Fibroblast of the aortic adventitia (primary cell): ENCODE measurements at places on chromosomes 13 and 19. TPM values are rescaled to one million over a fixed set of nuclear protein-coding genes. Genes with fewer than 3 reads are reported as not detected.

DNA sequence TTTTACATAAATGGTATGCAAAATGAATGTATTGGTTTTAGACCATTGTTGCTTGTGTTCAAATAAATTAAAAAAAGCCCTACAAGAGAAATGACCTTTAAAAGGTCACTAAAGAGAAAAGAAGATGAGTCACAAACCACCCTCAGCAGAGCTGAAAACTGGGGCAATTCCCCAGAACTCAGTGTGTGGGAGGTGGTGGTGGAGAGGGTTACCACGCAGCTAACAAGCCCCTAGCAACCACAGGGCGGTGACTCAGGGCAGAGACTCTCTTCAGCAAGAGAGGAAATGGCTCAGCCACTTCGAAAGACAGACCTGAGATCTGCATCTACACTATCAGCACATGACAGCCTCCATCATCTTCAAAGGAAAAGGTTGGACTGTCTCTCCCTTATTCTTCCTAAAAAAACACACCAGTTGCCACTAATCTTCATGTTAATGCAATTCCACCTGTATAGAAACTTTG lies 29.4 kb upstream of the NDFIP2 start:
- DNase-seq: peak; percentile 77

- peak; percentile 73 for DNase-seq
Observed at GRCh38 chr19:1232652-1233072, 5.1 kb downstream of the CBARP start.

GRCh38 chr13:24223341-24224231 lies 63.1 kb downstream of the SPATA13 start:
- no peak for DNase-seq

DNA sequence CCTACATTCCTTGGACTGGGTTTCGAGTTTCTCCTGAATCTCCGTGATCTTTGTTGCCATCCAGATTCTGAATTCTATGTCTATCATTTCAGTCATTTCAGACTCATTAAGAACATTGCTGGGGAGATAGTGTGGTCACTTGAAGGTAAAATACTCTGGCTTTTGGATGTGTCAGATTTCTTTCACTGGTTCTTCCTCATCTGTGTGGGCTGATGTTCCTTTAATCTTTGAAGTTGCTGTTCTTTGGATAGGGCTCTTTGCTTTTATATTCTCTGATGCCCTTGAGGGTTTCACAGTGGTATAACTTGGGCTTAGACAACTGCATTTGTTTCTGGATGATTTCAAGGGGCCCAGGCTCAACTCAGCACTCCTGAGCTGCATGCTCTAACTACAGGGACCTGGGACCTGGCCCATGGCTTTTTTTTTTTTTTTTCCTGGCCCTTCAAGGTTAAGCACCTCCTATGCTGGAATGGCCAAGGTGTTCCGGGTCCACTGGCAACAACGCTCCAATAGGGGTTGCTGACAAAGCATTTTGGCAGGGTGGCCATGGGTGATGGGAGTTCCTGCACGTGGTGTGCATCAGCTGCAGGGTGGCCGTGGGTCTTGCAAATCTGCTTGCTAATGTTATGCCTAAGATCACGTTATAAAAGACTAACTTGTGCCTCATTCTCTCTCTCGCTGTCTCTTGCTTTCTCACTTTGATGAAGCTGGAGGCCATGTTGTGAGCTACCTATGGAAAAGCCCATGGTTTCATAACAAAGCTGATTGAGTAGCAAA lies 5.9 kb upstream of the SIGLEC7 start:
- DNase-seq: no peak

GRCh38 chr13:94419304-94419924 lies 60.1 kb downstream of the DCT start:
- DNase-seq: peak; percentile 76

DNA sequence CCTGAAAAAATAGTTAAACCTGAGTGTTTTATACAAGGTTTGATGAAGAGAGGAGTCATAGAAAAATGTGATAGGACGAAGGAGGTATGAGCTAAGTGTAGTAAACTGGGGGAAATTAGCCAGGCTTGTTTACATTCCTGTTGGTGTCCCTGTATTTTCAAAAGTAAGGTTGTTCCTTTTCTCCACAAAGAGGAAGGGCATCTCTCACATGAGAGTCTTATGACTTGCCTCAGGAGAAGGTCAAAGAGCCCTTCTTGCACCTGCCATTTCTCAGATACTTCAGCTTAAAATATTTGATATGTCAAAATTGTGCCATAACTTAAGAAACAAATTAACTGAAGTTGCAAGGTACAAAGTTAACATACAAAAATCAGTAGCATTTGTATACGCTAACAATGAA lies 3.6 kb upstream of the N4BP2L2 start:
- no peak for DNase-seq

DNA sequence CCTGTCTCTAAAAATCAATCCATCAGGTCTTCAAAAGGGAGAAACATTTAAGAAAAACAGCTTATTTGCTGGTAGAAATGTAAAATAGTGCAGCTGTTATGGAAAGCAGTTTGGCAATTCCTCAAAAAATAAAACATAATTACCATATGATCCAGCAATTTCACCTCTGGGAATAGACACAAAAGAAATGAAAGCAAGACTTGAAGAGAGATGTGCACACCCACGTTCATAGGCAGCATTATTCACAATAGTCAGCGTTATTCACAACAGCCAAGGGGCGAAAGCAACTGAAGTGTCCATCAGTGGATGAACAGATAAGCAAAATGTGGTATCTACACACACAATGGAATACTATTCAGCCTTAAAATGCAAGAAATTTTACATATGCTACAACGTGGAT lies 45.1 kb upstream of the DOCK9 start:
- peak; percentile 42 for DNase-seq

- no peak for DNase-seq
Observed at GRCh38 chr19:43799502-43800142, 2.6 kb downstream of the LYPD5 start.

DNA sequence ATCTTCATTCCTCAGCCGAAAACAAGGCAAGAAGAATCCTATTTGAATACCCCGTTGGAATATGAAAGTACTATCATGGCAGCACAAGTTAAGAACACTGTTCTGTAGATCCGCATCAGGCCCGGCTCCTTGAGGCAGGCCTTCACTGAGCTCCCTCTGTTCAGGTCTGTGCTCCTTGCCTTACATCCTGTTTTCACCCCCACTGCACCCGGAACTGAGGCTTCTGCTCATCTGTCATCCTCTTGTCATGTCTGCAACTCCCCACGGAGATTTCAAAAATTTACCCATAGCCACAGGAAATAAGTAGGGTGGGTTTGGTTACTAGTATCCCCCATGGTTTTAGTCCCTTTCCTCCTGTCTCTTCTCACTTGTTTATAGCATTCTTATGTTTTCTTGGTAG lies 861.9 kb downstream of the GPC5 start:
- no peak for DNase-seq

- no peak for DNase-seq
Observed at GRCh38 chr13:113442354-113442984, 10.8 kb downstream of the ADPRHL1 start.

DNA sequence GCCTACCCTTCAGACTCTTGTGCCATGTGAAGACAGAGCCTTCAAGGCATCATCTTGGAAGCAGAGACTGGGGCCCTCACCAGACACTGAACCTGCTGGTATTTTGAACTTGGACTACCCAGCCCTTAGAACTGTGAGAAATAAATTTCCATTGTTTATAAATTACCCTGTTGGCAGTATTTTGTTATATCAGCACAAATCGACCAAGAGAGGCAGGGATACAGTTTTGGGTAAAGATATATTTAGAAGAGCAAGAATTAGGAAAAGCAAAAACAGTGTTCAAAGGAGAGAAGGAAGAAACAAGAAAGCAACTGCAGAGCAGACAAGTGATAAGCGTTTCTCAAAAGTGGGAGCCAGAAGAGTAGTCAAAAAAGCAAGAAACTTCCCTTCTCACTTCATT lies 600.8 kb downstream of the DCT start:
- no peak for DNase-seq

DNA sequence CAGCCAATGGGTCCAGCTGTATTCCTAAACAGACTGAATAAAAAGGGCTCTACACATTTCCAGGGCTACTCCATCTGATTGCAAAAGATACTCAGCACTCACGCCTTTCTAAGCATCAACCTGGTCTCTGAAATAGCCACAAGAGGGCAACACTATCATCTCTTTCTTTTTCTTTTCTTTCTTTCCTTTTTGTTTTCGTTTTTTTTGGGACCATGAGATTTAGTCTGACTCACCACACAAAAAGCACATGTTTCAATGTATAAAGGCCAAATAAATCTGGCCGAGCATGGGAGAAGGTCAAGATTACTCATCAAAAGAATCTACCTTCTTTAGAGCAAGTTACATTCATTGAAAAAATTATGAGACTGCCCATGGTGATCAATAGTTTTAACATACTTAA lies 805.6 kb upstream of the ARGLU1 start:
- peak; percentile 76 for DNase-seq

GRCh38 chr13:102729560-102730270 lies 34.9 kb upstream of the METTL21C start:
- DNase-seq: peak; percentile 87

- peak; percentile 37 for DNase-seq
Observed at GRCh38 chr13:109480011-109480955, 306.1 kb downstream of the IRS2 start.

GRCh38 chr19:37505958-37506386 lies 767 bp upstream of the ZNF793 start:
- no peak for DNase-seq

- peak; percentile 65 for DNase-seq
Observed at GRCh38 chr19:38900202-38900629, 447 bp downstream of the NFKBIB start.

DNA sequence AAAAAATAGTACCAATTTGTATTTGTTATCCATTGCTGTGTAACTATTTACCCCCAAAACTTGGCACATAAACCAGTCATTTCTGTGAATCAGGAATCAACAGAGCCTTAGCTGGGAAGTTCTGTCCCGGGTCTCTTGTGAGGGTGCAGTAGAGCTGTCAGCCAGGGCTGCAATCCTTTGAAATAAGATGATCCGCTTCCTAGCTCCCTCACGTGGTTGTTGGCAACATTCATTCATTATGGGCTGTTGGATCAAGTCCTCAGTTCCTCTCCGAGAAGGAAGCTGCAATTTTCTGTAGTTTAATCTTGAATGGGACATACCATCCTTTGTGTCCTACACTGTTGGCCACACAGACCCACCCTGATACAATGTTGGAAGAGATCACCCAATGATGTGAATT lies 277.2 kb downstream of the SUCLA2 start:
- no peak for DNase-seq

DNA sequence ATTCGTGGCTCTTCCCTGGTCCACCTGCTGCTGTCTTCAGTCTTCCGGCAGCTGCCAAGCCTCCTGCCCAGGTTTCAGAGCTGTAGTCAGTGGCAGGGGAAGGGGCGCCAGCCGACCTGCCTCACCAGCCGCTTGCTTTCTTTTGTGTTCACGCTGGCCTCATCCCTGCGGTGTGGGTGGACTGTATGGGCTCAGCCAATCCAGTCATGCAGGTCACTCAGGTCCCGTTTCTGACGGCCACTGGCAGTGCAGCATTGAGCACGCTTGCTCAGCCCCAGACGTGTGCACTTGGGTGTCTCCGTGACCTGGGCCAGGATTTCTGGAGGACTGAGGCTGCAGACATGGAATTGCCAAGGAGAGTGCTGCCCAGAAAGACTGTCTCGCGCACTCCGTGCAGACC lies 26.0 kb downstream of the AP1M1 start:
- DNase-seq: no peak

Gene NLRP7
- not detected in 2 replicates for total RNA-seq

Gene PSPN
- total RNA-seq: 0.41 and 1.2 TPM in 2 replicates

Gene GARIN5A
- total RNA-seq: not detected in 2 replicates

Gene ZSCAN4
- total RNA-seq: not detected in 2 replicates
